Activated naive CD4-positive, alpha-beta T cell treated with anti-CD3 and anti-CD28 coated beads for 36 hours (primary cell): ENCODE measurements at places on chromosomes 7 and 10. TPM values are rescaled to one million over a fixed set of nuclear protein-coding genes. Genes with fewer than 3 reads are reported as not detected.
A peak's percentile ranks its signal among the peaks of the same experiment; 100 is the strongest.

The GBX1 gene
- total RNA-seq: not detected

The THSD7A gene
- not detected for total RNA-seq

The CCL26 gene
- not detected for total RNA-seq

The SPACDR gene
- total RNA-seq: 2.3 TPM

The JCAD gene
- total RNA-seq: not detected

The TMEM176A gene
- total RNA-seq: not detected

- no peaks in the 10 kb centered on the region for H3K36me3 ChIP-seq
- H3K4me3 ChIP-seq: no peak overlapping the region
- H3K4me1 ChIP-seq: peaks cover 3% of the 10 kb centered on the region
- H3K27me3 ChIP-seq: no peaks in the 10 kb centered on the region
- DNase-seq: no peak
- H3K27ac ChIP-seq: no peak overlapping the region
Measured at GRCh38 chr10:69307434-69307833, 29.1 kb downstream of the HK1 start.

- no peak overlapping the region for H3K27ac ChIP-seq
- no peaks in the 10 kb centered on the region for H3K36me3 ChIP-seq
- no peaks in the 10 kb centered on the region for H3K27me3 ChIP-seq
- no peak overlapping the region for H3K4me3 ChIP-seq
Measured at GRCh38 chr7:52482076-52482475, 553.4 kb upstream of the POM121L12 start.

- H3K27me3 ChIP-seq: no peaks in the 10 kb centered on the region
- no peak overlapping the region for H3K27ac ChIP-seq
- peaks cover 22% of the 10 kb centered on the region for H3K4me1 ChIP-seq
- peak; percentile 54 for DNase-seq
- H3K4me3 ChIP-seq: no peak overlapping the region
Measured at GRCh38 chr10:132232023-132232951, 45.5 kb downstream of the DPYSL4 start.

- H3K27me3 ChIP-seq: no peaks in the 10 kb centered on the region
- no peaks in the 10 kb centered on the region for H3K4me1 ChIP-seq
- no peak for DNase-seq
- H3K4me3 ChIP-seq: no peak overlapping the region
- H3K27ac ChIP-seq: no peak overlapping the region
- no peaks in the 10 kb centered on the region for H3K36me3 ChIP-seq
Measured at GRCh38 chr10:51745397-51745796, 46.0 kb upstream of the CSTF2T start.

- no peak overlapping the region for H3K4me3 ChIP-seq
- no peak for DNase-seq
- peaks cover 2% of the 10 kb centered on the region for H3K4me1 ChIP-seq
- H3K27ac ChIP-seq: no peak overlapping the region
Measured at GRCh38 chr10:86635402-86635801, 18.9 kb upstream of the OPN4 start.

DNA sequence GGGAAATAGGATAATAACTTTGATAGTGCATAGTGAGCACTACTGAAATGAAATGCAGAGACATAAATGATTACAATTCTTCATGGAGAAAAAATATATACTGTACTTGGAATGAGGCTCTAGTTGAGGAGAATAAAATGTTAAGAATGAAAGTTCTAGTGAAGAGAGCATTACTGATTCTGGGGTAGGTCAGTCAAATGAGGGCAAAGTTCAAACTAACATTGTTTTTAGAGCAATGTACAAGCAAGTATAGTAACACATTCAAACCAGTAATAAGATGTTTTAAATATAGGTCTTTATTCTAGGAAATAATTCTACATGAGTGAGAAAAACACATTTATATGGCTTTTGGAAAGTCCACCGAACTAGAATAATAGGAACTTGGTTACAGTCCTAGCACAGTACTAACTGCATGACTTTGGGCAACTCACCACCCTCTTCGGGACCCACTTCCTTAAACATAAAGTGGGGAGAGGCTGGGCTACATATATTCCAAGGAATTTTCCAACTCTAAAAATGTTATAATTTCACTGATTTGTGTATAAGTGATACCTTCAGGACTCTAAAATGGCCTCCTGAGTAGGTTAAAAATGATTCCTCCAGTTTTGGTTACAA, 86.4 kb downstream of the CDK6 start:
- H3K36me3 ChIP-seq: peaks cover 34% of the 10 kb centered on the region
- no peak overlapping the region for H3K27ac ChIP-seq
- peaks cover 62% of the 10 kb centered on the region for H3K4me1 ChIP-seq
- no peaks in the 10 kb centered on the region for H3K27me3 ChIP-seq
- no peak overlapping the region for H3K4me3 ChIP-seq

DNA sequence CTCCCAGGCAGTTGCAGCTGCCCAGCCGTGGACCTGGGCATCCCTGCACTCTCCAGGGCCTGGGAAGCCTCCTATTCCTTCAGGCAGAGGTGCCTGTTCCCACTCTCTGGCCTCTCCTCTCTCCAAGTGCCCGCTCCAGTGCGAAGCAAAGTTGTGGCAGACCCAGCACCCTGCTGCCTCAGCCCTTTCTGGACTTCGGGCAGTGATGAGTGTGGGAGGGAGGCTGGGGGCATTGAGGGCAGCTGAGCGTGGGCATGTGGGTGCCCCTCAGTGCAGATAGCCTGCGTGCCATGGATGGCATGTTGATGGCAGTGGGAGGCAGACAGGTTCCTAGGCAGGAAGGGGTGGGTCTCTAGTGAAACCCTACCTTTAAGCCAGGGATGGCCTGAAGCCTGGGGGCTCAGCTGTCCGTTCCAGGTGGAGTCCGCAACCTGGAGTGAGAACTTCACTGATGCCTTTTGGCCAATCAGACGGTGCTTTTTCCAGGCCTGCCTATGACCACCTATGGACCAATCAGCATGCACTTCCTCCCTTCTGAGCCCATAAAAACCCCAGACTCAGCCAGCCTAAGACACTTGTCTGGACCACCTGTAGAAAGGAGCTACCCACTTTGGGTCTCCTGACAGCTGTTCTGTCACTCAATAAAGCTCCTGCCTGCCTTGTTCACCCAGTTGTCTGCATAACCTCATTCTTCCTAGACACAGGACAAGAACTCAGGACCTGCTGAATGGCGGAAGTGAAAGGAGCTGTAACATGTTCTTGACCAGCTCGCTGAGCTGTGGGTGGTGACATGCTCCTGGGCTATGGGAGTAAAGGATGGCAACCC, 26.1 kb downstream of the SVIL start:
- no peaks in the 10 kb centered on the region for H3K27me3 ChIP-seq
- no peak for DNase-seq
- H3K4me1 ChIP-seq: no peaks in the 10 kb centered on the region
- H3K4me3 ChIP-seq: no peak overlapping the region

DNA sequence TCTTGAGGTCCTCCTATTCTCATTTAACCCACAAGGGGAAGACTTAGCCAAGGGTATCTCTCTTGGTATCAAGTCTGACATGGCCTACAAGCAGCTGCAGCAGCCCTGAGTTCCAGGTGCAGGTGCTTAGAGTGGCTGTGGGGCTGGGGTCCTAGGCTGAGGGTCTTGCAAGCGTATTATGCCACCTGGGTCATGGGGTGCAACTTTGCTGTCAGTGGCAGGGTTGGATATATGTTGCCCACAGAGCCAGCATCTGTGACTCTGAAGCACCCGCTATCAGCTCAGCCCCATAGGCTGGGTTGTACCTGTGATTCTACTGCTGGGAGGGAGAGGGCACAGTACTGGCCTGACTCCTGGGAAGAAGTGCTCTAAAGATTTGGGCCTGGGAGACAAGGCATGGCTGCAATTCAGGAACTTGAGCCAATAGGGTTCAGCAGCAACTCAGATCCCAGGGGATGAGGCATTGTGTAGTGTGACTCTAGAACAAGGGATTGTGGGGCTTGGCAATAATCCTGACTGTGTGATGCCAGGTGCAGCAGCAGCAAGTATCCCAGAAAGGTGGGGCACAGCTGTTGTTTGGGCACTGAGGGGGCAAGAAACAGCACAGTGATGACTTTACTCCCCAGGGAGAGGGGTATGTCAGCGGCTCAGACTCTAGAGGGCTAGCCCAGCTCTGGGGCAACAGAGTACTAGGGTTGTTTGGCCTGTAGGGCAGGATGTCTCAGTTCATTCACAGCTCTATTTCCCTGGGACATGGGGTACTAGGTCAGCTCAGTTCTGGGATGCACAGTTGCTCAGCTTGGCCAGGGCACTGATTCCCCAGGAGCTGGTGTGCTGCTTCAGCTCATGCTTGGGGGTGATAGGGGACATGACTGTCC, 41.4 kb downstream of the NEURL1 start:
- peaks cover 4% of the 10 kb centered on the region for H3K36me3 ChIP-seq
- H3K27me3 ChIP-seq: peaks cover 5% of the 10 kb centered on the region
- H3K4me3 ChIP-seq: no peak overlapping the region
- H3K4me1 ChIP-seq: no peaks in the 10 kb centered on the region

GRCh38 chr7:78389022-78389421, 590.4 kb downstream of the PHTF2 start:
- H3K4me3 ChIP-seq: no peak overlapping the region
- no peak overlapping the region for H3K27ac ChIP-seq
- H3K27me3 ChIP-seq: no peaks in the 10 kb centered on the region
- no peaks in the 10 kb centered on the region for H3K4me1 ChIP-seq

DNA sequence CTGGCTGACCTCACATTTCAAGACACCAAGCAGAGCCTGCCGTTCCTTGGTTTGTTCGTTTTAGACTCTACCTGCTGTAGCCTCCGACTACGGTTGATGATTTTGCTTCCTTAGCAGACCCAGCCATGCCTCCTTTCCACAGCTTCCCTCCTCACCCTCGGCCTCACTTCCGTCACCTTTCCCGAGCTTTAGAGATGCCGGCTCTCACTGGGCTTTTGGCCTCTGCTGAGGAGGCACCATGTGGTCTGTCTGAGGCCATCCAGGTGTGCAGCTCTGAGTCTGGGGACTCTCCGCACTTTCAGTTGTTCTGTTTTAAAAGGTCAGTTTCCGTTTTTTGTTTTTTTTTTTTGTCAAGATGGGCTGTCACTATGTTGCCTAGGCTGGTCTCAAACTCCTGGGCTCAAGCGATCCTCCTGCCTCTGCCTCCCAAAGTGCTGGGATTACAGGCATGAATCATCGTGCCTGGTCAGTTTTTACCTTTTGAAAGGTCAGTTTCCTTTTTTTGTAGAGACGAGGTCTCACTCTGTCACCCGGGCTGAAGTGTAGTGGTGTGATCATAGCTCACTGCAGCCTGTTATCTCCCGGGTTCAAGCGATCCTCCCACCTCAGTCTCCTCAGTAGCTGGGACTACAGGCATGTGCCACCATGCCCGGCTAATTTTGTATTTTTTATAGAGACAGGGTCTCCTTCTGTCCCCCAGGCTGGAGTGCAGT, 11.7 kb downstream of the ORAI2 start:
- DNase-seq: no peak
- H3K4me3 ChIP-seq: no peak overlapping the region
- peaks cover 2% of the 10 kb centered on the region for H3K4me1 ChIP-seq
- H3K27ac ChIP-seq: no peak overlapping the region

GRCh38 chr7:120337308-120337907, 64.4 kb downstream of the KCND2 start:
- DNase-seq: no peak
- H3K4me1 ChIP-seq: no peaks in the 10 kb centered on the region
- H3K27ac ChIP-seq: no peak overlapping the region
- H3K27me3 ChIP-seq: no peaks in the 10 kb centered on the region

GRCh38 chr7:73671857-73672445, 4.3 kb downstream of the VPS37D start:
- H3K4me3 ChIP-seq: no peak overlapping the region
- H3K4me1 ChIP-seq: peaks cover 6% of the 10 kb centered on the region
- no peak overlapping the region for H3K27ac ChIP-seq
- H3K27me3 ChIP-seq: peaks cover 16% of the 10 kb centered on the region
- no peak for DNase-seq

DNA sequence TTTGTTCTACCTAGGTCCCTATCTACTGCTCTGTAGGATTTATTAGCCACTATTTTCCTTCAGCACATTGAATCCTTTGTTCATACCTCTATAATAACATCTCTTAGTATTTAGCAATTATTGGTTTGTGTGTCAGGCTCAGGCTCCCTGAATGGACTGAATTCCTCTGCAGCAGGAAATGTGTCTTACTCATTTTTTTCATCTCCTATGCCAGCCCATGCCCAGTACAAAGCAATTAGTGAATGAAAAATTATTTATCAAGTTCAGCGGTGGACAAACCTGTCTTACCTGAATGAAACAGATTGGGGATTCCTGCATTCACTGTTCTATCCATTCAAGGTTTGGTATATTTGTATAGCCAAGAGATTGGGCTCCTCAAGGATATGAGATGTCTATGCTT, 53.7 kb downstream of the C1GALT1 start:
- no peaks in the 10 kb centered on the region for H3K27me3 ChIP-seq
- H3K27ac ChIP-seq: no peak overlapping the region
- H3K36me3 ChIP-seq: peaks cover 30% of the 10 kb centered on the region
- no peak overlapping the region for H3K4me3 ChIP-seq

DNA sequence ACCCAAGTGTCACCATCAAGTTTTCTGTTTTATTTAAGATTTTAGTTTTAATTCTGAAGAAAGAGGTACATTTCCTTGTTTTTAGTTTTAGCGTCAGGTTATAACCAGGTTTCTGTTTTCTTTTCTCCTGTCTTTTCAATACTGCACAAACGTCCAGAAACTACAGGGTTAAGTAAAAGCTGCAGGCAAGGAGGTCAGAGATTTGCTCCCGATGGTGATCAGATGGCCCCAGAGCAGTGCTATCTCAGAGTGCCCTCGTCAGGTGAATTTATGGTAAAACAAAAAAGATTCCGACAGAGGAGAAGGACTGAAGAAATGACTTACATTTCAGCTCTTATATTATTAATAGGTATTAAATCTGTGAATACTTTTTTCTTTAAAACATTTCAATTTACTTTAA, 128.2 kb downstream of the STRA8 start:
- H3K4me3 ChIP-seq: no peak overlapping the region
- no peaks in the 10 kb centered on the region for H3K27me3 ChIP-seq
- DNase-seq: no peak
- no peaks in the 10 kb centered on the region for H3K4me1 ChIP-seq
- no peak overlapping the region for H3K27ac ChIP-seq
- H3K36me3 ChIP-seq: peaks cover 17% of the 10 kb centered on the region

DNA sequence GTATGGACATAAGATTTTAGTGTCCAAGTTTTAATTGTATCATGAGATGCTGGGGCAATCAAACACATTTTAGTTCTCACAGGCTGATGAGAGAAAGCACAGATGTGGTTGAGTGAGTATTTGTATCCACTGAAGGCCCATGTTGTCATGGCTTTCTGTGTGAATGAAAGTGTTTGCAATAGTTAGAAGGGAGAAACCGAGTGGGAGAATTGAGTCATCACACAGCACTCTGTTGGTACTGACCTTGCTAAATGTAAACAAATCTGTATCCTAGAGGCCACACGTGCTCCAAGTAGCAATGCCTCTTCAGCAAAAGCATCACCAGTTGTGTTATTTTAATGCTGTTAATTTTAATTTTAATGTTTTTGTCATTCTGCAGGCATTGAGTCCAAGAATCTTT, 121.2 kb downstream of the EMX2 start:
- peaks cover 2% of the 10 kb centered on the region for H3K4me1 ChIP-seq
- H3K4me3 ChIP-seq: no peak overlapping the region
- no peak overlapping the region for H3K27ac ChIP-seq
